Sigmoid colon (tissue), 7 donors: ENCODE measurements at places on chromosomes 16 and 17. TPM values are rescaled to one million over a fixed set of nuclear protein-coding genes. Genes with fewer than 3 reads are reported as not detected.

The ZNF597 gene
- 0.69 TPM for polyA plus RNA-seq

DNA sequence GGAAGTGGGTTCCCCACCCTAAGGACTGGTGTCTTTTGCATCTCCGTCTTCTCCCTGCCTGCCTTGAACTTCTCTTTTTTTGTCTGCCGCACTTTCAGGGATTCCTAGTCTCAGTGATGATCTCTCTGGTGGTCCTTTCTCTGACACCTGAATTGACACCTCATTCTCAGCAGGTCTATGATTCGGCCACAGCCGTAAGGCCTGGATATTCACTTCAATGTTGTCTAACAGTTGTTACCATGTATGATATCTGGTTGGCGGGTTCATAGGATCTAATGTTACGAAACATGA is 25.1 kb upstream of the SLC47A1 start:
- H3K4me3 ChIP-seq, result peak overlapping the region; percentile 64
- no peaks in the 10 kb centered on the region for H3K27me3 ChIP-seq
- no peak for DNase-seq
- no peaks in the 10 kb centered on the region for H3K36me3 ChIP-seq
- H3K27ac ChIP-seq, result peak overlapping the region; percentile 97

The SLC6A2 gene
- polyA plus RNA-seq, result not detected

GRCh38 chr17:64687961-64688360 is 25.9 kb upstream of the SMURF2 start:
- H3K27me3 ChIP-seq, result no peaks in the 10 kb centered on the region
- no peaks in the 10 kb centered on the region for H3K36me3 ChIP-seq
- H3K27ac ChIP-seq, result no peak overlapping the region
- H3K4me1 ChIP-seq, result no peaks in the 10 kb centered on the region

- H3K27me3 ChIP-seq, result peaks cover 76% of the 10 kb centered on the region
- no peaks in the 10 kb centered on the region for H3K4me1 ChIP-seq
- H3K4me3 ChIP-seq, result peak overlapping the region; percentile 17
- H3K36me3 ChIP-seq, result no peaks in the 10 kb centered on the region
- no peak overlapping the region for H3K27ac ChIP-seq
- DNase-seq, result no peak
Observed at GRCh38 chr16:89200850-89201411, 594 bp upstream of the SLC22A31 start.

GRCh38 chr17:66985338-66986237 is 21.1 kb downstream of the CACNG4 start:
- no peaks in the 10 kb centered on the region for H3K36me3 ChIP-seq
- no peak for DNase-seq
- no peaks in the 10 kb centered on the region for H3K4me1 ChIP-seq
- H3K27ac ChIP-seq, result no peak overlapping the region
- no peak overlapping the region for H3K4me3 ChIP-seq

DNA sequence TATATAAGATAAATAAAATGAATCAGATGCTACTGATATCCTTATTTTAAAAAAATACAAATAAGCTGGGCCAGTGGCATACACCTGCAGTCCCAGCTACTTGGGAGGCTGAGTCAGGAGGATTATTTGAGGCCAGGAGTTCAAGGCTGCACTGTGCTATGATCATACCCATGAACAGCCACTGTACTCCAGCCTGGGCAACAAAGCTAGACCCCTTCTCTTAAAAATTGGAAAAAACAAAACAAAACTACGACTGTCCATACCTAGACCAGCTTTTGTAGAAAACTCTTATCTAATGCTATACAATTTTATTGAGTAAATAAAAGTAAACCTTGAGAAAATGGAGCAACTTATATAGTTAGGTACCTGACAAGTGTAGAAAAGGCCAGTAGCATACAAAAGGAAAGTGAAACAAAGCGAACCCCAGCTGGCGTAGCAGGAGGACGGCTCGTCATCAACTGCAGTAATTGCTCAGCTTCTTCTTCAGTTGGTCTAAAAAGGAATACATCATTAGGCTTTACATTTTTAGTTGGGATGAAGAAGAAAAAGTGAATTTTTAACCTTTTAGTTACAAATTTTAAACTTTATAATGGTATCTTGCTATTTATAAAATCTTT is 23.6 kb downstream of the INTS2 start:
- H3K4me3 ChIP-seq, result no peak overlapping the region
- no peaks in the 10 kb centered on the region for H3K27me3 ChIP-seq
- H3K36me3 ChIP-seq, result no peaks in the 10 kb centered on the region
- H3K27ac ChIP-seq, result no peak overlapping the region

The TMEM238L gene
- 43.2 TPM for polyA plus RNA-seq
